Stimulated activated CD8-positive, alpha-beta memory T cell treated with anti-CD3 and anti-CD28 coated beads, Interleukin-4, amount 100 ng/mL, for 1 hour (primary cell): ENCODE measurements at places on chromosomes 7 and 10.

DNA sequence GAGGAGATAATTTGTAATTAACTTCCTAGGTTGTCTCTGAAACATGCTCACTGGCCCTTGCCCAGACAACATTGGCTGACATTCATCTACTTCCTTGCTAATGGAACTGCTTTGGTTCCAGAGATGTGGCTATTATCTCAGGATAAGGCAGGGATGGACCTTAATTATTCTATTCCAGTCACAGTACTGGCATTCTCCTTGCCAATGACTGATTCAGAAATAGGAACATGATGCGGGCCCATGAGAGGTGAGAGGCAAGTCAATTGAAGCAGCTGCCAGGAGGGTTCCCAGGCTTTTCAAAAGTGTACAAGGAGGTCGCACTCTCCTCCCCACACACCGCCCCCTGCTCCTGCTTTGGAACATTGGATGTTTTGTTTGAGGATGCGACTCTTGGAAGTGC, 109.6 kb upstream of the DGKB start:
- DNase-seq, result no peak

DNA sequence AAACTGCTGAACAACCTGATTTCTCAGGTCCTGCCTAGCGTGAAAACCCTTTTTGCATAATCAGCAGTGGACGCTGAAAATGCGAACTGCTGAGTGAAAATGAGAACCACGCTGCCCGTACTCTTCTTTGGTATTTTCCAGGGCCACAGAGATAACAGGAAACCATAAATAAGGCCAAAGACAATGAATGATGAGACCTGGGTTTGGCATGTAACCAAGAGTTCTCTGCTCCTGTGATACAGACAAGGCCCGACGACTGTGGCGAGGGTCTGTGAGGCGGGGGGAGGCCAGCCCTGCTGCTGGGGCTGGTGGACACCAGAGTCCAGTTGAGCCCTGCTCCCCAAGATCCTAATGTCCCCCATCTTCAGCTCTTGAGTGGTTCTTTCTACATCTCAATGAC, 236.0 kb downstream of the WDR11 start:
- no peak for DNase-seq

GRCh38 chr10:89653410-89653869, 8.4 kb upstream of the PANK1 start:
- DNase-seq, result no peak

DNA sequence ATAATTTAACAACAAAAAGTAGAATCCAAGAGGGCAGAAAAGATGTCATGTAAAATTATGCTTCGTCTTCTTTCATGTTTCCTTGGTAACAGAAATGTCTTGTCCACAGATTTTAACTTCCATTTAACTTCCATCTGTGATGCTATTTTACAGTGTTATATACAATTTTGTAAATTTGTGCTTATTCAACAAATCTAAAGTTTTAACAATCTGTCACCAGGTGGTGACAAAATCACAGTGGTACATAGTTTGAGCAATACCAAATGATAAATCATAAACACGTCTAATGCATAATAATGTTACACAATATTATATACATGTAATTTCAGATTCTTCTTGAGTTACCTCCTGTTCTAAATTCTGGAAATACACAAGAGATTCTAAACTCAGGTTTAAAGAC, 784.4 kb upstream of the CELF2 start:
- no peak for DNase-seq

DNA sequence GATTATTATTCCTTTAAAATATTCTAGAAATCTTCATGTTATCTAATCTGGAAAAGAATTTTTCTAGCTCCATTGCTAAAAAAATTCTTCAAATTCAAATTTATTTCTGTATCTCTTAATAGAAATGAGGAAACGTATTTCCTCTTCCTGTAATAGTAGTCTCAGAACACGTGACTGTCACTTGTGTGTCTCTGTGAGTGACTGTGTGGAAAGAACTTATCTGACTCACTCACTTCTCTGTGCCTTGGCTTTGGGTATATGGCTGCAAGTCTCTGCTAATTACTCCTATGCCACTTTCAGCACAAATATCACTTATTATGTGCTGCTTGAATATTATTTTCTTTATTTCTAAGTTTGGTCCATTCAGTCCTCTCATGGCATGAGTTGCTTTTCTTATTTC, 132.7 kb downstream of the CNTNAP2 start:
- no peak for DNase-seq
